ENCODE measurements at places on chromosomes 2 and 18. TPM values are rescaled to one million over a fixed set of nuclear protein-coding genes. Genes with fewer than 3 reads are reported as not detected.

BOLL gene
- 0.08 TPM for total RNA-seq

SLC14A1 gene
- total RNA-seq = not detected

IL1B gene
- 69.0 TPM for total RNA-seq

ATRAID gene
- 225 TPM for total RNA-seq

ZSWIM2 gene
- total RNA-seq = not detected

SCYGR1 gene
- not detected for total RNA-seq

GAL3ST2 gene
- total RNA-seq = 0.64 TPM

CD8A gene
- total RNA-seq = not detected

All from epithelial cell of alveolus of lung (primary cell).